CMK (cell line): ENCODE measurements at places on chromosomes 13 and 19.

DNA sequence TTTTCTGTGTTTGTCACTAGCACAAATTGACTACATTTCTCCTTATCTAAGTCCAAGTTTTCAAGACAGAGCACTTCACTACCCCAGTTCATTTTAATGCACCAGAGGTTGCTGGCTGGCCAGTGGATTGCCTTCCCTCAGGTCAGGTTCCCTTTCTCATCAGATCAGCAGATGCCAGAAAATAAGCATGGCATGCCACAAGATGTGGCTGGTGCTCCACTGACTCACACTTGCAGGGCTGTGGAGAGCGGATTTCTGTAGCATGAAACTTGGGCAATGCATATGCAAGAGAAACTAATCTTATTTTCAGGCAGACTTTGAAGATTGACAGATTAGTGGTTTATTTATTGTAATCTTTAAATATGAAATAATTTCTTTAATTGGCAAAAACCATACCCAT is 79.5 kb downstream of the RUBCNL start:
- DNase-seq: no peak

DNA sequence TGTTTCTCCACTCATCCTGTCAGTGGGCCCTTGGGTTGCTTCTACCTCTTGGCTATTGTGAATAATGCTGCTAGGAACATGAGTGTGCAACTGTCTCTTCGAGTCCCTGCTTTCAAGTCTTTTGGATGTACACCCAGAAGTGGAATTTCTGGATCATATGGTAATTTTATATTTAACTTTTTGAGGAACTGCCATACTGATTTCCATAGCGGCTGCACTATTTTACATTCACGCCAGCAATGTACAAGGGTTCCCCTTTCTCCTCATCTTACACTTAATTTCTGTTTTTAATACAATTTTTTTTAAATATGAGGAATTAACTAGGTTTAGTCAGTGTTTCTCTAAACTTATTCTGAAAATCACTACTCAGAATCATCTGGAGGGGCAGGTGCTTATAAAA is 24.2 kb upstream of the SLC46A3 start:
- DNase-seq: no peak

- no peak for DNase-seq
Observed at GRCh38 chr13:20779405-20779804, 5.6 kb upstream of the EEF1AKMT1 start.

- no peak for DNase-seq
Observed at GRCh38 chr19:367561-367960, 23.0 kb upstream of the MIER2 start.

DNA sequence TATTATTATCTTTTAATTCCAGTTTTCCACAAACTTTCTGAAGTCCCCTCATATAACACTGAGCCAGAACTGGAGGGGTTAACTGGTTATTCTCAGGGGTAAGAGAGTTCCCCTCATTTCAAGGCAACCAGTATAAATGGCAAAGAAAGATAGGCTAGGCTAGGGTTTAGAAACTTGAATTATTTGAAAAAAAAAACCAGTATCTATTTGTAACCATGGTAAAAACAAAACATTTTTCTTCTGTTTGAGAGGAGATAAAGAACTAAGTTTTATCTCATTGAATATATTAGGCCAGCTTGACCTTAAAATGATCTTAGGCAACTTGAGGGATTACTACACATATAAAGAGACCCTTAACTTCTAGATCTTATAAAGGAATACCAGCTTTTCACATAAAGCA is 19.6 kb downstream of the SUPT20H start:
- DNase-seq: no peak

DNA sequence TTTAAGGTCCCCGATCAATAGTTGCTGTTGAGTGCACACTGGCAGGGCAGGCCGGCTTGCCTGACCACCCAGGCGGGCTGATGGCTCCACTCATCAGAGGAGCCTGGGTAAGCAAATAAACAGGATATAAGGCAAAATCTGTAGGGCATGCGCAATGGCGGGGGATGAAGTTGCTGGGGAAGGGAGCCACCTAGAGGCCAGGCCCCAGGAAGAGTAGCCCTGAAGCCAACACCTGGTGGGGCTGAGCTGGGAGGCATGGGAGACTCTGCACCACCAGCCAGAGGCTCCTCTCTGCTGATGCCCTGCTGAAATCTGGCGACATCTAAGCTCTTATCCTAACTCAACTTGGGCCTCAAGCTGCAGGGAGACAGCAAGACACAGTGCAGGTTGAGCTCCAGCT is 324.3 kb downstream of the ZNF536 start:
- no peak for DNase-seq

- DNase-seq: no peak
Observed at GRCh38 chr19:11261431-11261970, 823 bp downstream of the DOCK6 start.

GRCh38 chr13:99614465-99614885 is 113.2 kb downstream of the TM9SF2 start:
- no peak for DNase-seq

DNA sequence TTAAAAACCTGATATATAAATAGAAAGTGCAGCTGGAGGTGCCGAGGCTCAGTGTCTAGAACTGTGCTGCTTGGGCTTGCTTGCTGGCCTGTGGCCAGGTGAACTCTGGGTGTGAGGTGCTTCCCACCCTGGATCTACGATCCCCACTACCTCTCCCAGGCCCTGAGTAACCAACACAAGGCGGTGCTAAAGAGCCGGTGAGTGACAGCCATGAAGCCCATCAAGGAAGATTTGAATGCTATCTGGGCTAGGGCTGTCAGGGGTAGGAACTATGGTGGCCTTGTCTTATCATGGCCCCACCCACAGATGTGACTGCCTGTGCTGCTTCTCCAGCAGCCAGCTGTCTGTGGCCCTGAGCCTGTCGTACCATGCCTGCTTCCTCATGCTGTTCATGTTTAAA is 25.6 kb upstream of the ZNF91 start:
- DNase-seq: no peak

- DNase-seq: no peak
Observed at GRCh38 chr19:46144756-46145155, 3.3 kb upstream of the IGFL2 start.

GRCh38 chr13:43390619-43391018 is 367.2 kb downstream of the DNAJC15 start:
- no peak for DNase-seq

DNA sequence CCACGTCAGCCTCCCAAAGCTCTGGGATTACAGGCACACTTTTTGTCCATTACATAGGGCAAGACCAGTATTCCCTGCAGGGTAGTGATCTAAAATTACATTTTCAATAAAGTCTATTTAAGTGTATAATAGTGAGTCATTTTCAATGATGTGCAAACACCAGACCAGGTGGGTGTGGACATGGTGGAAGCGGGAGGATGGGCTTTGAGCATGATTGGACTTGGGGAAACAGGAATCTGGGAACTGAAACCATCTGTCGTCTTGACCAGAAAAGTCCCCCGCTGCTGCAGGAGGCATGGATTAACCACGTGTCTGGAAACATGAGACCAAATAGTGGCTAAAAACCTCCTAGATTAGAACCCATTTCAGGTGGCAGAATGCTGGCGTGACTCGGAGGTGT is 4.9 kb downstream of the FXYD3 start:
- DNase-seq: no peak

GRCh38 chr13:41610404-41610803 is 153.1 kb downstream of the RGCC start:
- no peak for DNase-seq

- no peak for DNase-seq
Observed at GRCh38 chr13:110499621-110500281, 61.8 kb downstream of the RAB20 start.
